ENCODE measurements at places on chromosomes 4 and X.

- DNase-seq, result no peak
Measured at GRCh38 chr4:153808175-153808574, 19.3 kb upstream of the SFRP2 start.

DNA sequence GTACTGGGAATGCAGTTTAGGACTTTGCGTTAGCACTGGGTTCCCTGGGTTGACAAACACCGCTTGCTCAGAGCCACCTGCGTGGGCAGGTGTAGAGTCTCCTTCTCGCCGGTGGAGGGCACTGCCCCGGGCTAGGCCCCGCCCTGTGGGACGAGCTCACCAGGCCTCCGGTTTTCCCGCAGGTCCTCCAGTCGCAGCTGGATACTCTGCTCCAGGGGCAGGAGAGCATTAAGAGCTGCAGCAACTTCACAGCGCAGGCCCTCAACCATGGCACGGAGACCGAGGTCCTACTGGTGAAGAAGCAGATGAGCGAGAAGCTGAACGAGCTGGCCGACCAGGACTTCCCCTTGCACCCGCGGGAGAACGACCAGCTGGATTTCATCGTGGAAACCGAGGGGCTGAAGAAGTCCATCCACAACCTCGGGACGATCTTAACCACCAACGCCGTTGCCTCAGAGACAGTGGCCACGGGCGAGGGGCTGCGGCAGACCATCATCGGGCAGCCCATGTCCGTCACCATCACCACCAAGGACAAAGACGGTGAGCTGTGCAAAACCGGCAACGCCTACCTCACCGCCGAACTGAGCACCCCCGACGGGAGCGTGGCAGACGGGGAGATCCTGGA lies 49.2 kb upstream of the MND1 start:
- no peak for DNase-seq

DNA sequence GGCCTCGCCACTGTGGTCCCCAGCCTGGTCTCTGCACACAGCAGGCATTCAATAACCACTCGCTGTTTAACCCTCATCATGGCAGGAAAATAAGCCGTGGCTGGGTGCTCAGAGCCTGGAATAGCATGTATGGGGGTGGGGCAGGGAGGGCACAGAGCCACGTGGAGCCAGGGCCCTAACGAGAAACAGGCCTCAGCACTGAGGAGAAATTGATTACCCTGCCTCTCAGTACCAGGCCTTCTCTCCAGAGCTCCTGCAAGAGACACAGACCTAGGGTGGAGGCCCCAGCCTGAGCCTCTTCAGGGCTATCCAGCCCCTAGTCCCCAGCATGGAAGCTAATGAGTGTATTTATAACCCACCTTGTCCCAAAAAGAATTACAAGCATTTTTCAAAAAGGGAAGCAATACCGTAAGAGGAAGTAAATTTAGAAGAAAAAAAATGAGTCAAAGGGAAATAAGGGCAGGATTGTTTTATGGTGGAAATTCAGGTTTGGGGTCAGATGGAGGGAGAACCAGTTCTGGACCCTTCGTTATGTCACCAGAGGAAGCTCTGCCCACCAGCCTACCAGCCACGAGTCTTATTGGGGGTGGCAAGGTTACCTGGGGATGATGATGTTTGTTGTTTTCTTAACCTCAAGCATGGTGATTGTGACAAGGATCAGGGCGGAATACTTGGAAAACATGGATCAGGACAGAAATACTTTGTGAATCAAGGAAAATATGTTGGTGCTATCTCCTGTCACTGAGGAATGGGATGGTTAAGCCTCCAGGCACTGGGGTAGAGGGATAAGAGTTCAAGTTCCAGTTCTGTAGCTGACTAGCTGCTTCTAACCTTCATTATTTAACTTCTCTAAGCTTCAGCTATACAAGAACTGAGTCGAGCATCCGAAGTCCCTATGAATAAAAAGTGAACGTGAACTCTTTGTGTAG lies 101.9 kb upstream of the RBPJ start:
- no peak for DNase-seq

GRCh38 chrX:5708251-5708650 lies 520.4 kb downstream of the NLGN4X start:
- no peak for DNase-seq

DNA sequence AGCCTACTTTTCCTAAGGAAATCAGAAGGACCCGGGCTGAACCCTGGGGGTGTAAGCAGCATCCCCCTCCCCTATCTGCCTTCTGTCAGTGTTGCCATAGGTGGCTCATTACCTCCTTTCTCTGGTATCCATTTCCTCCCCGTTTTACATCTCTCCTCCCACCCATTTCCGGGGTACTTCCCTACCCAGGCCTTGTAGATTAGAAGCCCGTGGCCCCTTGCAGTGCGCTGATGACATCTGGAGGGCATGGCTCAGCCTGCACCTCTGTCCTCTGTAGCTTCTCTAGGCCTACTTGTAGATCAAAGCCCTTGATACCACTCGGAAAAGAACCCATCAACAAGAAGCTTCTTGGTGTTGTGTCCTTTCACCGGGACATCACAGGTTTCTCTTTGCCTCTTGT lies 71.8 kb downstream of the NBDY start:
- peak; percentile 80 for DNase-seq

- no peak for DNase-seq
Measured at GRCh38 chrX:37860721-37861120, 13.3 kb upstream of the DYNLT3 start.

DNA sequence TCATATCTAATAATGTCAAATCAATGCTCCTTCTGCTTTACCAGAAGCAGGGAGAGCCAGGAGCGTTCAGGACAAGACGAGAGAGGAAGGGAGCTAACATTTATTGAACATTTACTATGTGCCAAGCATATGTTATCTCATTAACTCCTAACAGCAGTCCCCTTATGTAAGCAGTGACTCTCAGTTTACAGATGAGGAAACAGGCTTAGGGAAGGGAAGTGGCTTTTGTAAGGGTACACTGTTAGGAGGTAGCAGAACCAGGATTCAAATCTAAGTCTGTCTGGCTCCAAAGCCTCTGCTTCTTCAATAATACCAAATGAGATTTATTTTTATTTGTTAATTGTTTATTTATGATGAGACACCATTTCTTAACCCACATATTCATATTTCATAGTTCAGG lies 2.6 kb upstream of the STARD8 start:
- DNase-seq, result no peak

DNA sequence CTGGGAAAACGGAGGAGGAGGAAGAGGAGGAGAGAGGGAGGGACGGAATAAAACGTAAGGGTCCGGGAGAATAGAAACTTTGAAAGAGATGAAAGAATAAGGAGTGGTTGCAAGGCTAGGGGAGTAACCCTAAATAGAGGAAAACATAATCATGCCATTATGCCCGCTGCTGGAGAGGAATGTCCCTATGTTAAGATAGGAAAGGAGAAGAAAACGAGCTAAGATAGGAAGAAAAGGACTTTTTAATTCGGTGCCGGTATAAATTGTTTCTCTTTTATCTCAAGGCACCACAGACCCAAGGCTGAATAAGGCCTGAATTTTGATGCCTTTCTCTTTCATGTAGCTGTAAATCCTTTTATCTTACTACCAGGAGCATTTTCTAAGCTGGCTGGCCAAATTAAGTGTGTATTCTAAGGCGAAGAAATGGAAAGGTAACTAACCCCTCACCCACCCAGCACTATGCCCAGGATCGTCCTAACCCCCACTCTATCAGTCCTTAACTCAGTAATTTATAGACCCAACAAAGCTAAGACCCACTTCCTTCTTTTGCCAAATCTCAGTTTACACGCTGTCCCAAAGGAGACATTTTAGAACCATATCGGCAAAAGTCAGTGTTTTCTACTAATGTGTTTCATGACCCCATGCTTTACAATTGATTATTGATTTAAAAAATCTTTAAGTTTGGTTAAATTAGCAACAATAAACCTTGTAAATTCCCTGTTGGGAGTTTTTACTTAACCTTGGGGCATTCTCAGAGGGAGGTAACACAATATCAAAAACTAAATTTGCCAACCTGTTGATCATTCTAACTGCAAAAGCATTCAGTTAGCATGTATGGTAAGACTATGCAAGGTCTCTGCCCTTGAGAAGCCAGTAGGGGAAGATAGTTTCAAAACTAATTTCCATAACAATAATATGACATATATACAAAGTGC lies 1.1 kb upstream of the CUL4B start:
- DNase-seq, result no peak

GRCh38 chrX:134745636-134746409 lies 87.6 kb upstream of the PLAC1 start:
- no peak for DNase-seq

DNA sequence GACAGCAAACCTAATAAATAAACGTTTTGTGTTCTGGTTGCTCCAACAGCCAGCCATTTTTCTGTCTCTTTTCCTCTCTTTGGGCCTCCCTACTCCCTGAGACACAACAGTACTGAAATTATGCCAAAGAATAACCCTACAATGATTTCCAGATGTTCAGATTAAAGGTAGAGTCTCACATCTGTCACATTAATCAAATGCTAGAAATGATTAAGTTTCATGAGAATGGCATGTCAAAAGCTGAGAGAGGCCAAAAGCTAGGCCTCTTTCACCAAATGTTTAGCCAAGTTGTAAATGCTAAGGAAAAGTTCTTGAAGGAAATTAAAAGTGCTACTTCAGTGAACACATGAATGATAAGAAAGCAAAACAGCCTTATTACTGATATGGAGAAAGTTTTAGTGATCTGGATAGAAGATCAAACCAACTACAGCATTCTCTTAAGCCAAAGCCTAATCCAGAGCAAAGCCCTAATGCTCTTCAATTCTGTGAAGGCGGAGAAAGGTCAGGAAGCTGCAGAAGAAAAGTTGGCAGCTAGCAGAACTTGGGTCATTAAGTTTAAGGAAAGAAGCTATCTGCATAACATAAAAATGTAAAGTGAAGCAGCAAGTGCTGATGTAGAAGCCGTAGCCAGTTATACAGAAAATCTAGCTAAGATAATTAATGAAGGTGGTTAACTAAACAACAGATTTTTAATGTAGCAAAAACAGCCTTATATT lies 182.1 kb upstream of the NUDT6 start:
- DNase-seq, result no peak

- DNase-seq, result no peak
Measured at GRCh38 chr4:37268319-37268718, 23.8 kb downstream of the NWD2 start.

DNA sequence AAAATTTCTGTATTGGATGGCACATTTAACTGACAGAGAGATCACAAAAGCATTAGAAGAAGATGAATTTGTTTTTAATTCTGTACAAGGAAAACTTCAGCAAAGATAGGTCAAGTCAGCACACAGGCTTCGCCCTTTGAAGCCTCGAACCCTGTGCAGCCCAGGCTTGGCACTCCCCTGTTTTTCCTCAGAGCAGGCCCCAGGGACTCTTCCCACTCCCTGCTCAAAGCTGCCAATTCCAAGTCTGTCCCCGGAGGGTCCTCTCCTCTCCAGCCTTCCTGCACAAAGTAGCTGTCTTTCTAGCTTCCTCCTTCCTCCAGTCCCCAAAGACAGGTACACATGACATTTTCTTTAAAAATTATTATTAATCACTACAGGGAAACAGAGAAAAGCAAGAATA lies 466.3 kb downstream of the PPARGC1A start:
- no peak for DNase-seq

GRCh38 chr4:98290511-98290910 lies 29.3 kb downstream of the RAP1GDS1 start:
- DNase-seq, result no peak

GRCh38 chr4:47926667-47927258 lies 12.4 kb upstream of the NFXL1 start:
- peak; percentile 54 for DNase-seq

DNA sequence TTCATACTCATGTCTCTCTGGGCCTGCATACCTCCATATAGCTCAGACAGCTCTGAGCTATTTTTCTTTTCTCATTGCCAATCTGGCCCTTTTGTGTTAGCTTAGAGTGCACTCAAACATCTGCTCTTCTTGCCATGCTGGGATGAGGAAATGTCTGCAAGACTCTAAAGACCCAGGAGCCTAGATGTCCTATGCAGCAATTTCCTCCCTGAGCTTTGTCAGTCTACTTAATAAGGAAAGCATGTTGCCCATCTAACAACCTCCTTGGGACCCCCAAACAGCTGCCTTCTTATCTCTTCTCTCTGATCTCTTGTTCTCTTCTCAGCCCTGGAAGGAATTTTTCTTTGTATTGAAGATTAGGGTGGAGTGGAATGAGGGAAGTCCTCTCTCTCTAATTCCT lies 69.2 kb downstream of the UCHL1 start:
- DNase-seq, result no peak

DNA sequence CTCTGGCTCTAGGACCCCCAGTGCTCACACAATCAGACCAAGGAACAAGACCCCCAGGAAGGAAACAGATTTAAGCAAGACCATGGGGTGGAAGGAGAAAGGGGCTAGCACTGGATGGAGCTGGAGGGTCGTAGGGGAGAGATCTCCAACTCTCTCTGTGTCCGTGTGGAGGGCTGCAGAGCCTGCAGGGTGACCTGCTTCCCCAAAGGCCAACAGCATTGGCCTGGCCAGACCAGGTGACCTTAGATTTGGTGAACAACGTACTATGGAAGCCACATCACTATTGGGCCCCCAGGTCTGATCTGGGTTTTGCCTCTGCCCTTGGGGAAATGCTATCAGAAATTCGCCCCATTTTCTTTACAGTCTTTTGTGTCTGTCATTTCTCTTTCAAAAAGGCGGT lies 26.0 kb downstream of the NLGN3 start:
- DNase-seq, result no peak

GRCh38 chr4:84389406-84389805 lies 109.7 kb downstream of the NKX6-1 start:
- no peak for DNase-seq

DNA sequence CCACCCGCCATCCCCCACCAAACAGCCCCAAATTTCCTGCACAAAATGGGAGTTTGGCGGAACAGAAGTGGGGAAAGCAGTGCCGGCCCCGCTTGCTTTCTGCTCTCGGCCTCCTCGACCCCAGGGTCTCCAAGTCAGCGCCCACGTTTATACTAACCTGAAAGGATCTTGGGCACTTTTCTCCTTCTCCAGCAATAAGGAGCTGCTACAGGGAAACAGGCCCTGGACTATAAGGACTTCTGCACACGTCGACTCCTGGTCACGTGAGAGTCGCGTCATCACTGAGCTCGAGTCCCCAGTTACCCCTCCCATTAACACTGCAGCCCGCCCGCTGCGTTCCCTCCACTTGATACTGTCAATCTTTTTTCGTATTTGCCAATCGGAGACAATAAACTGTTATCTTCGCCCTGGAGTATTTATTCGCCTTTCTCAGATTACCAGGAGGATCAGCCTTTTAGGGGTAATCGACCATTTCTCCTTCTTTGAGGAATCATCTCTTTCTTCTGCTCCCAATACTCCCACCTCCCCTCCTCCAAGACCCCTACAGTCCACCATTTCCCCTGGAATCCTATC lies at the start of gene TCEAL8:
Gene TCEAL8 (minus strand): TSS at position 235 of the 573 bp plus-strand sequence. CDS start 1,176 bp downstream, outside the sequence.
- DNase-seq, result peak; percentile 71

GRCh38 chr4:176805155-176805554 lies 12.4 kb upstream of the VEGFC start:
- DNase-seq, result no peak

DNA sequence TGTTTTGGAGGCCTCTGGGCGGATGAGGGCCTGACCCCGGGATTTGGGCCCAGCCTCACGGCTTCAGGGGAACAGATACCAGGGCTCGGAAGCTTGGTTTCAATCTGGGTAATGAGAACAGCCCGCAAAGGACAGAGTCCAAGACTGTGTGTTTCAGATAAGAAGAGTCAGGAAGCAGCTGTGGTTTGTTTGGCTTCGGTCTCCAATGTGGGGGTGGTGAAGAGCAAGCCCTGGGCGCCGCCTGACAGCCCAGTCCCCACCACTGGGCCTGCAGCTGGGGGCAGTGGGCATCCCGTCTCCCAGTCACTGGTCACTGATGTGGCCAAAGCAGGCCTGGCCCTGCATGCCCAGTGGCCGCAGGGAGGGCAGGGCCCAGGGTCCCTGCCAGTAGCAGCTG lies 9.1 kb downstream of the WFS1 start:
- DNase-seq, result no peak

- DNase-seq, result no peak
Measured at GRCh38 chr4:16783119-16783518, 115.3 kb downstream of the LDB2 start.

- DNase-seq, result no peak
Measured at GRCh38 chr4:181312066-181312465, 931.1 kb upstream of the TENM3 start.

Data from CD8-positive, alpha-beta T cell (primary cell).